NCI-H1694 treated with DMSO at 0.1 percent for 48 hours (cell line): ENCODE measurements at places on chromosomes 1 and 21.

DNA sequence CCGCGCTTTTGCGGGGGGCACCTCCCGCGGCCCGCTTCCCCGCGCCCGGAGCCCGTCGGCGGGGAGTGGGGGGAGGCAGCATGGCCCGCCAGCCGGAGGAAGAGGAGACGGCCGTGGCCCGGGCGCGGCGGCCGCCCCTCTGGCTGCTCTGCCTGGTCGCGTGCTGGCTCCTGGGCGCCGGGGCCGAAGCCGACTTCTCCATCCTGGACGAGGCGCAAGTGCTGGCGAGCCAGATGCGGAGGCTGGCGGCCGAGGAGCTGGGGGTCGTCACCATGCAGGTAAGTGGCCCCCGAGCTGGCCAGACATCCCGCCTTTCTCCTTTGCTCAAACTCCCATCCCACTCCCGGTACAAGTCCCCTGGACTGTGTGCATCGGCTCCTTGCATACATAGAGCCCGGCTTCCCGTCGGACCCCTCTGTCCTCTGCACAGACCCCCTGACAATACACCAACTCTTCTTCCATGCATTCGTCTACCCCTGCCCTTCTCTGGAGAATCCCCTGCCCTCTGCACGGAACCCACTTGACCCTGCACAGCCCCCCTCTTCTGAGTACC lies 812 bp downstream of the CACHD1 start:
- DNase-seq, result no peak

- DNase-seq, result peak; percentile 8
Observed at GRCh38 chr1:47703981-47704596, 266.2 kb downstream of the FOXD2 start.

DNA sequence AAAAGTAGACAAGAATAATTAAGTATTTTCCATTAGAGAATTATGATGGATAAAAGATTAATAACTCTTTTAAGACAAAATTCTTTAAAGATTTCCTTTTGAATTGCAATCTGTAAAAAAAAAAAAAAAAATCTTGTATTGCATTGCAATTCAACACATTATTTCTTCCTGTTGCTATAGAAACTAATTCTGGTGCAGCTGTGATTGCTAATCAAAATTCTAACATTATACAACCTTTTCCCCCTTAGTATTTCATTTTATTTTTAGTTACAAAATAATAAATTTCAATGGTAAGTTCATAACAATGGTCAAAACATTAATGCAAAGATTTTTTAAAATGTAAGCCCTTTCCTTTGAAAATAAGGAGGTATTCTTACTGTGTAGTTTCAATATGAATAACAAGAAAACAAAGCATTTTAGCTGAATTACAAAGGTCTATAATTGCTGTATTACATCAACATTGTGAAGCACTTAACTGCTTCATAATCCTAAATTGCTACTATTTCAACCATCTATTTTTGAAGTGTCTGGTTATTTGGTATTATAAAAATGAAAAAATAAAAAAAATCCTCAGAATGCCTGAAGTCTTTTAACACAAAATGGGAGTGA lies 135.0 kb downstream of the SYT14 start:
- DNase-seq, result no peak

DNA sequence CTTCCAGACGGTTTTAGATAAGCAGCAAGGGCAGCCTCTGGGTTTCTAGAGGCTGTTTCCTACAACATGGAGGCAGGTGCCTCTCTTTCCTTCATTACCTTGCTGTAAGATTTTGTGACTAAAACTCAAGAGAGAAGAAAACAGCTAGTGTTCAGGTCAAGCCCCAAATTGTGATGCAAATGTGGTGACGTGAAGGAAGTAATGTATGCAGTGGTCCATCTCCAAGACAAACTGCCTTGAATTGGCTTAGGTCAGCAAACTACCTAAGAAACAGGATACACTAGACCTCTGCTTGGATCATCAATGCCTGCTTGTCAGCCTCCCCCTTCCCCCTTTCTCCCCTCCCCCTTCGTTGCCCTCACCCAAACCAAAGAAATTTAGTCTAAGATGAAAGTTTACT lies 28.9 kb upstream of the RIPK4 start:
- no peak for DNase-seq

DNA sequence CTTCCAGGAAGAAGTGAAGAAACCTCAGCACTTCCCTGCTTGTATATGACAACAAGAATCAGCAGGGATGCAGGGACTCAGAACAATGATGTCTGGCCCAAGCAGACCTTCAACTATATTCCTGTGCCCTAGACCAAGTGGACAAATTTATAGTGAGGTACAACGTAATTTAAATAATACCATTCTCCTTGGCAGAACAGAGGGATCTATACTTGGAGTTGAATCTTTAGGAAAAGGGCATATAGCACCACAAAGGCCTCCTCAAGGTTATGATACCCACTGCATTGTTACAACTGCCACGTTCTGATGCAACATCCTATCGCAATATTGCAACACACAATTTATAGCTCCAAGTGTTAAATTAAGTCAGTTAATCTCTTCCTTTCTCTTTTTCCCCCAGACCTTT lies 29.1 kb upstream of the GFI1 start:
- DNase-seq, result no peak

GRCh38 chr1:29289493-29289892 lies 53.2 kb downstream of the PTPRU start:
- no peak for DNase-seq

GRCh38 chr1:18188820-18189517 lies 81.4 kb downstream of the IGSF21 start:
- no peak for DNase-seq

GRCh38 chr1:201916649-201917249 lies 28.1 kb downstream of the SHISA4 start:
- DNase-seq, result no peak

GRCh38 chr1:58155418-58156123 lies 391.0 kb downstream of the OMA1 start:
- peak; percentile 8 for DNase-seq

GRCh38 chr1:8121261-8122159 lies 95.4 kb upstream of the ERRFI1 start:
- no peak for DNase-seq

DNA sequence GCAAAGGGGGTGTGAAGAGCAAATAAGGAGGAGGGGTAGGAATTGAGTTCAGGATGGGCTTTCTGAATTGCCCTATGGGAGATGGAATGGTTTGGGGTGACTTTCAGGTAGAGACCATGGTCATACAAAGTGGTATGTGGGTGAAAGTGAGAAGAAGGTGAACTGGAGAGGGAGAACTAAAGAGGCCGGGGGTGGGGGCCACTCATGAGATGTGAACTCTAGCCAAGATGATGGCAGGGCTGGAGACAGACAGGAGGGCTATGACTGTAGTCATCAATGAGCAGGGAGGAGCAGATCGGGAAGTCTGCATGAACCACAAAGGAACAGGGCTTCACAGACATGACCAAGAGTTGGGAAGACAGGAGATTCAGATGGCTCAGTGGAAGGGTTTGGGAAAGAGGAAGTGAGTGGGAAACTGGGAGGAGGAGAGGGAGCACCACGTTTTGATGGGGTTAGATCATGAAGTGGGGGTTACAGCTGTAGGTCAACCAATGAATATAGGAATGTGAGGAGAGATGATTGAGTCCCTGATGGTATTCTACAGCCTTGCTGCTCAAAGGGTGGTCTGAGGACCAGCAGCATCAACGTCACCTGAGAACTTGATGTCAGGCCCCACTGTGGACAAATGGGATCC lies 20.7 kb upstream of the LRRC8D start:
- no peak for DNase-seq

DNA sequence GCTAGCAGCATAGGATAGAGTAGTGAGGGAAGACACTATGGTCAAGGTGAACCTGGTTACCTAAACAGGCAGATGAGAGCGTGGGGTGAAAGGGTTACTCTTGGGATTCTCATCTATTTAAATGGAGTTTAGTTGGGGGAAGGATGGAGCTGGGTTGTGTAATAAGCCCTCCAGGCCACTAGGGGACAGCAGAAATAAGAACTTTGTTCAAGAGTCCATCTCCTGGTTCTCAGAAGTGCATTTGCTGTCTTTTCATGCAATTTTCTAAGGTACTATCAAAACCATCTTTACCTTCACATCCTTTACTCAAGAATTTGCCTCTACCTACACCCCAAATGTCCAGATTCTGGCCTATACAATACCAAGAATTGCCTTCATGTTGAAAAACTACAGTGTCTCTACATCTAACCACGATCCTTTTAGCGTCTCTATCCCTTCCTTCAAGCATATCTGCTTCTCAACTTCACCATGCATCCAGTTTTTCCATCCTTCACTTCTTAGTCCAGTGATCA lies 28.0 kb downstream of the SLAMF1 start:
- DNase-seq, result peak; percentile 98

DNA sequence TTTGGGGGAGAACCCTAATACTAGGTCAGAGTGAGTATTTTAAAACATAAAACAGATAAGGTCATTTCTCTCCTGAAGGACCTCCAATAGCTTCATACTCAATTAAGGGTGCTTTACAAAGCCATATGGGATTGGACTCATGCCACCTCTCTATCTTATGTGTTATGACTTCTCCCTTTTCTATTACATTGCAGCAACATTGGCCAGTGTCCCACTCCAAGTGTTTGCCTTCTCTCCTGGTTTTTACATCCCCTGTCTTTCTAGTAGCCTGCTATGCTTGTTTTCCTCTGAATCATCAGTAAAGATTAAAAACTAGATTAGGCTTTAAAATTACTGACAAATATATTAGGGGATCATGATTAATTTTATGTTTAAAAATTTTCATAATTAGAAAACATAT lies 66.6 kb downstream of the SCMH1 start:
- DNase-seq, result no peak

DNA sequence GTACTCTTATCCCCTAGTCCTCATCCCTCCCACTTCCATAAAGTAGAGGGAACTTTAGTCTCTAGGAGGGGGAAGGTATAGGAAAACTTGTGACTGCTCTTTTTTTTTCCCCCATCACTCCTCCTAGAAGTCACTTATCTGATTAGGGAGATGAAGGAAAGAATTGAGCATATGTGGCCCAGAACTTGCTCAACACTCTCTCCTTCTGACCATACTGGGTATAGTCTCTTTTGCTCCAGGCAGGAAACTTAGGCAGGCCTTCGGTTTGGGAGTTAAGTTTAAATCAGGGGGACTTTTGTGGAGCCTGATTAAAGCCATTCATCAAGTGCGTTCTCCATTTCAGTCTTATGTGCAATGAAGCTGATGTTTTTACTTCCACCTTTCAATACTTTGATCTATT lies 5.8 kb downstream of the UBE2U start:
- DNase-seq, result no peak

- no peak for DNase-seq
Observed at GRCh38 chr1:189960769-189961168, 516.9 kb downstream of the BRINP3 start.

- DNase-seq, result no peak
Observed at GRCh38 chr1:228313536-228314277, 92.9 kb downstream of the TRIM11 start.

- no peak for DNase-seq
Observed at GRCh38 chr1:3070309-3070643, 1.3 kb downstream of the PRDM16 start.

GRCh38 chr1:55287723-55288122 lies 72.6 kb upstream of the USP24 start:
- no peak for DNase-seq

GRCh38 chr1:101465941-101466340 lies 229.1 kb downstream of the S1PR1 start:
- no peak for DNase-seq

- DNase-seq, result no peak
Observed at GRCh38 chr1:243596431-243597062, 253.5 kb downstream of the AKT3 start.

DNA sequence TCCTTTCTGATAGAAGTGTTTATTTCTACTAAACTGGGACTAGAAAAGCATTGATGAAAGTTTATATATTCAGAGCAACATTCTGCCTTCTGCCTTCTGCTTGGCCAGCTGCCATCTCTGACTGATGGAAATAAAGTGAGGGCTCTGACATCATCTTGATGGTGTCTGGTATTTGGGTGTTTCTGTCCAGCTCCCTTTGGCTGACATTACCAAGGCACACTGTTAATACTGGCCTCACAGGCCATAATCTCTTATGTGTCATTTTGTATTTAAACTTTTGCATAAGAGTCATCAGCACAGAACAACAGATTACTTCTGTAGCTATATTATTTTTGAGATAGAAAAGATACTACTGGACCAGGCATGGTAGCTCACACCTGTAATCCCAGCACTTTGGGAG lies 216.9 kb downstream of the RYR2 start:
- peak; percentile 24 for DNase-seq

DNA sequence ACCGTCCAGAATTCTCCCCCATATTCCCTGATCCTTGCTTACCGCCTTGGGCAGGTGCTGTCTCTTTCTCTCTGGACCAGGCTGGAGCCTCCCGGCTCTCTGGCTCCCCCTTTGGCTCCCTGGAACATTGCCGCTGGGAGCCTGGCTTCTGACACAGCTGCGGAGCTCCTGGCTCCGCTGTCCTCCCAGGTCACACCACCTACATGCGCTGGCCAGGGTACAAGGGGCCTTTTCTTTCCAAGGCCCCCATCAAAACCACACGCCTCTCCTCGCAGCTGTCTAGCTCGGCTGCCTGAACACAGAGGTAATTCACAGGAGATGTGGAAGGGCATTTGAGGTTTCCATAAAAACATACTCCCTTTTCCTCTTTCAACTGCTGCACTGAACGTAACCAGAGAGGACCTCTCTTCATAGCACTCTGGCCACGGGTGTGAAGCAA lies 7.5 kb upstream of the ZNF648 start:
- DNase-seq, result peak; percentile 69

DNA sequence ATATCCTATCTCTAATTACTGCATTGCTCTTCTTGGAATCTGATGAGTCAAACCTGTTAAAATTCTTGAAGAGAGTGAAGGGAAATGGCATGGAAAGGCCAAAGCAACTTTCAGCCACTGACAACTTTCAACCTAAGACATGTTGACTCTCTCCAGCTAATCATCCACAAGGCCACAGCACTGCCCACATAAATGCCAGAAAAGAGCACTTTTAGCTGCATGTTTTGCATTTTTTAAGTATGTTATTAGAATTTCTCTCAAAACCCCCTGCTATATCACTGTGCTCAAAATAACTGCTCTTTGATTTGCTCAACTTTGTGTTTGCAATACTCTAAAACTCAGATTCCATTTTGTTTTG lies 352.5 kb downstream of the ADGRL2 start:
- DNase-seq, result no peak

DNA sequence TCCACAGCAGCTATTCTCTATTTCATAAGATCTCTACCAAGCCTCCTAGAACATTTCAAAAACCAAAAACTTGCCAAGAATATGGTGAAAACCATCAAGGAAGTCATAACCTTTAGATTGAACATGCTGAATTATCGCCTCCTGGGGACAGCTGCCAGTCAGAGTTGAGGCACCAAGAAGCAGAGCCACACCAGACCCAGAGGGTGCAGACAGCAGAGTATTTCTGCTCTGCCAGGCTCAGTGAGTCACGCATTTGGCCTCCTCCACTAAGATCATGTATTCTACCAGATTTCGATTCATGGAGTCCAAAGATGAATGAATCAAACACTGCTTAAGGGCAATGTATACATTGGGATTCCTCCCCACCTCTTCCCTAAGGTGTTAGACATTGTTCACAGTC lies 2.1 kb downstream of the F3 start:
- DNase-seq, result no peak

GRCh38 chr21:45855248-45855811 lies 126.2 kb upstream of the COL6A1 start:
- no peak for DNase-seq
